ENCODE measurements at places on chromosomes 16 and 17.

- DNase-seq = no peak
These were observed 6.4 kb downstream of the CUEDC1 start for GRCh38 chr17:57948555-57949420.

- DNase-seq = no peak
These were observed 27.4 kb downstream of the STH start for GRCh38 chr17:46026166-46027047.

DNA sequence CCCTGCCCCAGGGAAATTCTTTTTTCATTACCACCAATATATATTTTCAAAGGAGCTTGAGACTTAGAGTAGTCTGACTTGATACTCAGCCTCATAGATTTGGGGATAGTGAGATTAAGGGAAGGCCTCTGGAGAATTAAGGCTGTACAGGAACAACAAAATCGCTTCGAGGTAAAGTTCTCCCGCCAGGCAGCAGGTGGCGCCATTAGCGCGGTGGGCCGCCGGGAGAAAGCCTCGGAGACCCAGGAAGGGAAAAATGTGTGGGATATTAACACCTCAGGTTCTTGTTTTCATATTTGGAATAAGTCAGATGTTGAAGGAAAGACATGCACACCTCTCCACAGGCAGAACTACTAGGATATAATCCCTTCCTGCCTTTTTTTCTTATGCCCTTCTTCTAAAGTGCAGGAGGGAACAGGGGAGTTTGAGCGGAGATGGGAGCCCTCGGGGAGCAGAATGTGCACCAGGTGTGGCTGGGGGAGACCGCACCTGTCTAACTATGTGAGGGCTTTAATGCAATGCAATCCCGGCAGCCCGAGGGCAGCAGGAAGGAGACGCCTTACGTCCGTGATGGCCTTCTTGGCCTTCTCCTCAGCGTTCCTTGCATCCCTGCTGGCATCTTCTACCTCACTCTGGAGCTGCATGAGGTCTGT lies 25.9 kb downstream of the MYH3 start:
- DNase-seq = peak; percentile 37

DNA sequence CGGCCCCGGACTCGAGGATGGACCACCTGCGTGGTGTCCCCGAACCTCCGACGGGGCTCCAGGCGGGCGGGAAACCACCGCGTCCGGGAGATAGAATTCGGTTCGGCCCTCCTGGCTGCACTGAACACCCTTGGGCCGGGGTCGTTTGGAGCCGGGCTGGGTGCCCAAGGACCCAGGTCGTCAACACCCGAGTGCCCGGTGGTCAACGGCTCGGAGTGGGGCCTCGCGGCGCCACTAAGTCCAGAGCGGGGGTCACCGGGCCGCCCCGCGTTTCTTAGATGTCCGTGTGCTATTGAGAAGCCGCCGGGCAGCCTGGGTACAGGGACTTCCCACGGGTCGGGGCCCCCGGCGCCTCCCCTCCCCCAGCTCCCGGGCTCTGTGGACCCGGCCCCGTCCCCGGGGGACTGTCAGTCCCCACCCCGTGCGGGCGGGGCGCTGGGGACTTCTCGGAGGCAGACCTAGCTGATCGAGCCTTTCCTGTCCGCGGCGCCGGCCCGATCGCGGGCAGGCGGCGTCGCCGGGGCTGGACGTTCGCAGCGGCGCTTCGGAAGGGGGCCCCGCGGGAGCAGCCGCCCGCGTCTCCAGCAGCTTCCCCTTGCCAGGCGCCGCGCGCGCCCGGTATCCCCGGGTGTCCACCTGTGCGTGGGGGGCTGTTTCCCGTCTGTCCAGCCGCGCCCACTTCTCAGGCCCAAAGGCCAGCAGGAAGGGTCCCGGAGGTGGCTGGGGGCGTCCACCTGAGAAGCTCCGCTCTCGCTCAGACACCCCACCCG lies 655 bp upstream of the NPTX1 start:
- DNase-seq = no peak

DNA sequence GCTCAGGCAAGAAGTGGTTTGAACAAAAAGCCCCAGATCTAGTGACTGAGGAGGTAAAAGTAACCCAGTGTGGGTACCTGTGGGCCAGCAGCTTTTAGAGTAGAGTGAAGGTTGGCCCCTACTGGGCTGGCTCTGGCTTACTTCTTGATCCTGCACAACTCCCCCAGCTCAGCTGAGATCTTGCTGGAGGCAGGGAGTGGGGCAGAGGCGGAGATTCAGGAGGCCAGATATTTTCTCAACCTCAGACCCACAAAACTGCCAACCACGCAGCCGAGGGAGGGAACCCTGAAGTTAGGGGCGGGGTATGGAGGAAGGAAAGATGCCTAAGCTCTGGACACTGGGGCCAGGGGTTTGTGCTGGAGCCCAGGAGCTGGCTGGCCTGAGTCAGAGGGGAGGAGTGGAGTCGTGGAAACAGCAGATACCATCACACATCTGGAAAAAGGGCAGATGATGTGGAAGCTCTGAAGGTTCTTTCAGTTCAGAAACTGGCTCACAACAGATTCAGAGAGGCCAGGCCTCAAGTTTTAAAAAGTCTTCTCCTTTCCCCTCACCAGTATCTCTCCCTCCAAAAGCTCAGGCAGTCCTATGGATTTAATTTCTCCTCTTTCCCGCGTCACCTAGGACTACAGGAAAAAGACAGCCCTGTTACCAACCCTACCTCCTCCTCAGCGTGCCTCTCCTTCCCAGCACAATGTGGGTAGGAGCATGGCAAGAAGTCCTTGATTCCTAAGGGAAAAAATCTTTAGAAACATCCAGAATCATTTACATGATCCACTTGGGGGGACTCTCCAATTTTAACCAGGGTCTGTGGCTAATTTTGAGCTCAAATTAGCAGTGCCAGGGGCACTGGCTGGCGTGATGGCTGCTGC lies 48.1 kb downstream of the MYO18A start:
- no peak for DNase-seq

DNA sequence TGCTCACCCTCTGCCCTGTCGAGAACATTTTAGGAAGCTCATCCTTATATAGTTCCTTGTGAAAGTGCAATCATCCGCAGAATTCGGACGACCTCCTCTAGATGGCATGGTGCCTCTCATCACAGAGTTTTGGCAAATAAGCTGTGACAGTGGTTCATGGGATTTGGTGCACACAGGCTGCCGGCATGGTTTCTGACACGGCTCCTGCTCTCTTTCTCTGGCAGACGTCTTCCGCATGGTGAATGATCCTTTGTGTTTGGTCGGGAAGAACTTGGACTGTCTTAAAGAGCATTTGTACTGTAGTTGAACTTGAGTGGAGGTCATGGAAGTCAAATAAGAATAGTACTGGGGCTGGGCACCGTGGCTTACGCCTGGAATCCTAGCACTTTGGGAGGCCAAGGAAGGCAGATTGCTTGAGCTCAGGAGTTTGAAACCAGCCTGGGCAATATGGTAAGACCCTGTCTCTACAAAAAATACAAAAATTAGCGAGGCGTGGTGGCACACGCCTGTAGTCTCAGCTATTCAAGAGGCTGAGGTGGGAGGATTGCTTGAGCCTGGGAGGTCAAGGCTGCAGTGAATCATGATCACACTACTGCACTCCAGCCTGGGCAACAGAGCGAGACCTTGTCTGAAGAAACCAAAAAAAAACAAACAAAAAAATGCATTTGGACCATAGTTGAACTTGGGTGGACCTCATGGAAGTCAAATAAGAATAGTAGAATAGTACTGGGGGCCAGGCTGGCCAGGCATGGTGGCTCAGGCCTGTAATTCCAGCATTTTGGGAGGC lies 34.7 kb upstream of the NAT9 start:
- no peak for DNase-seq

- DNase-seq = no peak
These were observed 26.2 kb downstream of the ADAMTS18 start for GRCh38 chr16:77408607-77409006.

GRCh38 chr16:77761204-77761603 lies 27.2 kb upstream of the VAT1L start:
- DNase-seq = no peak

DNA sequence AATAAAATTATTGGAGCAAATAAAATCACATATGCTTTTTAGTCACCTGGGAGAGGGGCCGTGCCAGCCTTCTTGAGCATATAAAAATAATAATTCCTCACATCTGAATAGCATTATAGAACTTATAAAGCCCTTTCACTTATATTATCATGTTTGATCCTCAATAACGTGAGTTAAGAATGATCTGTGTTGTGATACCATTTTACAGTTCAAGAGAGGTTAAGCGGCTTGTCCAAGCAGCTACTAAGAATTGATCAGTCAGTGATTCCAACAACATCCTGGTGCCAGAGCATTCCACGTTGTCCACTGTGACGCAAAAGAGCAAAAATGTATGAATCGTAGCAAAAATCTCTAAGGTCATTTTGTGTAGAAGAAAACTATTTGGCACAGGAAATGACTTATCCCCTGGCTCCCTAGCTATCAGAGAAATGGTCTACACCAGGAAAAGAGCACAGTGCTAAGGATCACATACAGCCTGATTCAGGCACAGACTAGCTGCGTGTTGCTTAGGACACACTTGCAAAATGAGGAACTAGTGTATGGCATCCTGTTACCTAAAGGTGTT lies 33.0 kb downstream of the ANKFN1 start:
- no peak for DNase-seq

DNA sequence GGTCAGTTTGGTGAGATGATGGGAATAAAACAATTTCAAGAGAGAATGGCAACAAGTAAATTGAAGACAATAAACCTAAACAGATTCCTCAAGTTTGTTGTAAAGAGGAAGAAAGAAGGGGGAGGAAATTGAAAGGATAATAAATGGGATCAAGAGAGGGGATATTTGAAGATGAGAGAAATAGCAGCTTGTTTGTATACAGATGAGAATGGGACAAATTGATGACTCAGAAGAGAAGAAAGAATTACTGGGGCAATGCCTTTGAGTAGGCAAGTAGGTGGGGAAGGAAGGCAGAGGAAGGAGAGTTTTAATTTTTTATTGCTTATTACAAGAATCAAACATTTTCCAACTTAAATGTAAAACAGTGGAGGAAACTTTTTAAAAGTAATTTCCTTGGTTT lies 98.3 kb downstream of the CHD9 start:
- no peak for DNase-seq

- no peak for DNase-seq
These were observed 254.1 kb upstream of the KCNJ16 start for GRCh38 chr17:69820876-69821473.

- peak; percentile 59 for DNase-seq
These were observed 832 bp downstream of the CDK5R1 start for GRCh38 chr17:32487473-32488176.

GRCh38 chr16:64121473-64121872 lies 1000.4 kb downstream of the CDH11 start:
- no peak for DNase-seq

DNA sequence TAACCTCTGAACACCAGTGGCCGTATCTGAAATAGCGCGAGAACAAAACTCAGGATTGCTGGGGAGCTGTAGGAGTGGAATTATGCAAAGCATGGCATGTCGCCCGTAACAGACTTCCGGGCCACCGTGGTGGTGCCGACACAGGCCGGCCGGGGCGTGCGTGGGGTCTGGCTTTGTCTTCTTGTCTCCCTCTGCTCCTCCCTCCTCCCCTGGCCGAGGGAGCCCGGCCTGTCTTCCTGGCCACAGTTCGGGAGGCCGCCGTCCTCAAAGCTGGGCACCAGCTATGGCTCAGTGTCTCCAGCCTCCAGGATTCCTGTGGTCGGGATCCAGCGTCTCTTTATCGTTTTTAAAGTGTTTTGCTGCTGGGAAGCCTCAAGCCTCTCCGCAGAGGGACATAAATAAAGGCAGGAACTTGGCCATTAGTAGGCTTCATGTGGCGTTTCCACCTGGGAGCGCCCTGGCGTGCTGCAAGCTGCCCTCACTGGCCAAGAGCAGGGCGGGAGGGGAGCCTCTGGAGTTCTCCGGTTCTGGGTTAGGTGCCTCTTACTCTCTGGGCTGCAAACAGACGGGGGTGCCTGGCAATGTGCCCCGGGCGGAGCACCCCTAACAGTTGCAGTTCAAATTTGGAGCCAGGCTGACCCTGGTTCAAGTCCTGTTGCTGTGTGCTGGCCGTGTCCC lies 22.0 kb upstream of the NPTX1 start:
- DNase-seq = no peak

DNA sequence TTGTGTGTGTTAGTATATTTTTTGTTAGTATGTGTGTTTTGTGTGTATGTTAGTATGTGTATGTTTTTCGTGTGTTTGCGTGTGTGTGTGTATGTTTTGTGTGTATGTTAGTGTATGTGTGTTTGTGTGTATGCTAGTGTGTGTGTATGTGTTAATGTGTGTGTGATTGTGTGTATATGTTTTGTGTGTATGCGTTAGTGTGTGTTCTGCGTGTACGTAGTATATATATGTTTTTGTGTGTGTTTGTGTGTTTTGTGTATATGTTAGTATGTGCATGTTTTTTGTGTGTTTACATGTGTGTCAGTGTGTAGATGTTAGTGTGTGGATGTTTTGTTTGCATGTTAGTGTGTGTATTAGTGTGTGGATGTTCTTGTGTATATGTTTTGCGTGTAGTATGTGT lies 29.6 kb downstream of the RBFOX1 start:
- no peak for DNase-seq

- no peak for DNase-seq
These were observed 129.6 kb downstream of the CMIP start for GRCh38 chr16:81574168-81574567.

- DNase-seq = no peak
These were observed 9.9 kb downstream of the XYLT2 start for GRCh38 chr17:50355701-50356341.

- no peak for DNase-seq
These were observed 16.3 kb downstream of the ANKFY1 start for GRCh38 chr17:4247361-4247970.

GRCh38 chr17:20098314-20098713 lies 89.2 kb downstream of the SPECC1 start:
- DNase-seq = no peak

DNA sequence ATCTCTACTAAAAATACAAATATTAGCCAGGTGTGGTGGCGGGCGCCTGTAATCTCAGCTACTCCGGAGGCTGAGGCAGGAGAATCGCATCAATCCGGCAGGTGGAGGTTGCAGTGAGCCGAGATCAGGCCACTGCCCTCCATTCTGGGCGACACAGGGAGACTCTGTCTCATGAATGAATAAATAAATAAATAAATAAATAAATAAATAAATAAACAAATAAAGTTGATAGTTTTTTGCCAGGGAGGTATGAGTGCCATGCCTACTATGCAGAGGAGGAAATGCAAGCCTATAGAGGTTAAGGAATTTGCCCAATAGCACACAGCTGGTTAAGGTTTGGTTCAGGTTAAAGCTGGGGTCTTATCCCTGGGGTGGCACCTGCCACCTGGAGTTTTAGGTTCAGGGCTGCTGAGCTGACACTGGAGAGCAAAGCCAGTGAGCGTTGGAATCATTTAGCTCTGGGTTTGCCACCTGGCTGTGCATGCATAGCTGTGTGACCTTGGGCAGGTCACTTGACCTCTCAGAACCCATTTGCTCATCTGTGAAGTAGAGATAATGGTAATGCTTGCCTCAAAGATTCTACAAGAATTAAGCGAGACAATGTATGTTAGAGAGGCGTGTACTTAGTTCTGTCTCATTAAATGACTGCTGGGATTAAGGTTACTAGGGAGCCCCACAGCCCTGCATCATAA lies 1.2 kb downstream of the OTOA start:
- DNase-seq = no peak

GRCh38 chr17:37438141-37438540 lies 31.5 kb downstream of the TADA2A start:
- no peak for DNase-seq

GRCh38 chr17:59413014-59413766 lies 81.7 kb downstream of the YPEL2 start:
- DNase-seq = no peak

- DNase-seq = no peak
These were observed 30.1 kb downstream of the VPS35 start for GRCh38 chr16:46658925-46659324.

GRCh38 chr17:67198131-67198530 lies 46.9 kb downstream of the HELZ start:
- no peak for DNase-seq

- DNase-seq = no peak
These were observed 3.9 kb downstream of the ZNF319 start for GRCh38 chr16:57996406-57997175.

Data from HuH-7.5 (cell line).